NK-92 treated with Interleukin-12 subunit alpha and Interleukin-12 subunit beta, amount 100 ng/mL, for 24 hours (cell line): ENCODE measurements at places on chromosomes 5 and 9.

DNA sequence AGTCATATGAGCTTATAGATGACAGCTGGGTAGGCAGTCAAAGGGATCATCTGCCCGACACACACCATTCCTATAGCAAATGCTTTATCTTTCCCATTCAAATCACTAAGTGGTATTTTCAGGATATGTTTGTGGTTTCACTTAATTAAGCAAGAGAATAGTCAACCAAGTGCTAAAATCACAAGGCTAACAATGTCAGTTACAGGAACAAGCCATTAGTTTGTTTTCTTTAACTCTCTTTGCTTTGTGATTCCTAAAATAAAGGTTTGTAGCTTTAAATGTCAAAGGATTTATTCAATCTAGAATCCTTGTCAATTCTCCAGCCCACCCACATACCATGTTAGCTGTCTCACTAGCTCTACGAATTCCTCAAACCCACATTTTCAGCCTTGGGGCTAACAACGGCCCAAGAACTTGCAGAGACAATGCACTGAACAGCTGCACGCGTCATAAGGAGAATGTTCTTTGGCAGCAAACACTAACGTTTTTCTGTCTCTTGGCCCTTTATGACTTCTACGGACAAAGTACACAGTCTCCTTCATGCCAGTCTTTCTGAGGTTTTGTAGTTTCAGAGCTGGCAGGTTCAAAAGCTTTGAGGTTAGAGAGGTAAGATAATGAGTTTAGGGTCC, 56.6 kb downstream of the ELAVL2 start:
- DNase-seq: no peak

DNA sequence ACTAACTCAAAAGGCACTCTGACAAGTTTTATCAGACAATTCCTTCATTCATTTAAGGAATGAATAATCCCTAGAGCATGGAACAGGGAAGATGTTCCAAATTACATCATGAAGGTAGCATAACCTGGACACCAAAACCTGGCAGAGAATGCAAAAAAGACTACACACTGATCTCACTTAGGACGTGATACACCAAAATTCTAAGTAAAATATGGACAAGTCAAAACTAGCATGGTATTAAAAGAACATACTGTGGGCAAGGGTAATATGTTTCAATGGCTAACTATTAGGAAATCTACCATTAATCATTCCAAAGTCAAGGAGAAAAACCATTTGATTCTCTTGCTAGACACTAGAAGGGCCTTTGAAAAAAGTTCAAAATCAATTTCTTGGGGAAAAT, 176.5 kb downstream of the HSPA4 start:
- no peak for DNase-seq

GRCh38 chr5:123454259-123454911, 31.2 kb upstream of the CEP120 start:
- no peak for DNase-seq

DNA sequence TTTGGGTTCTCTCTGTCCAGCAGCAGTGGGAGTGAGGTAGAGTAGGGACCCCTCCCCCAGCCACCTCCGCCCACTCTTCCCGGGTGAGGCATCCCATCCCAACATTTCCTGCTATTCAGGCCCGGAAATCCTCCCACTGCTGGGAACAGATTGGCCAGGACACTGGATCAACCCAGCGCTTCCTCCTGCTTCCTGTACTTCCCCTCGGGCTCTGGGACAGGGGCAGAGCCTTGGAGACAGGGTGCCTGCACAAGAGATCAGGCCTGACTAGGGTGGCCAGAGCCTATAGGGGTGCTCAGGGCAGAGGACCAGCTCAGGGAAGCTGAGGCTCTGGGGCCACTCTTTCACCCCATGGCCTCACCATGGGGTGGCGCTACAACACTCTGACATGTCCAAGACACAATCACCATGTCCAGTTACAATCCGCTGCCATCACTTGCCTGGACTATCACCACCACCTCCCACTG, 14.5 kb downstream of the SH2D3C start:
- DNase-seq: peak; percentile 25

GRCh38 chr5:116626945-116627679, 52.5 kb upstream of the SEMA6A start:
- no peak for DNase-seq

GRCh38 chr5:125970631-125971307, 452.4 kb upstream of the GRAMD2B start:
- no peak for DNase-seq

GRCh38 chr9:109115931-109116526, 3.7 kb downstream of the TMEM245 start:
- DNase-seq: no peak
